ENCODE measurements at places on chromosomes 2 and 18.
A peak's percentile ranks its signal among the peaks of the same experiment; 100 is the strongest.

GRCh38 chr2:207813221-207813916 lies 43.7 kb upstream of the FZD5 start:
- no peak for DNase-seq

DNA sequence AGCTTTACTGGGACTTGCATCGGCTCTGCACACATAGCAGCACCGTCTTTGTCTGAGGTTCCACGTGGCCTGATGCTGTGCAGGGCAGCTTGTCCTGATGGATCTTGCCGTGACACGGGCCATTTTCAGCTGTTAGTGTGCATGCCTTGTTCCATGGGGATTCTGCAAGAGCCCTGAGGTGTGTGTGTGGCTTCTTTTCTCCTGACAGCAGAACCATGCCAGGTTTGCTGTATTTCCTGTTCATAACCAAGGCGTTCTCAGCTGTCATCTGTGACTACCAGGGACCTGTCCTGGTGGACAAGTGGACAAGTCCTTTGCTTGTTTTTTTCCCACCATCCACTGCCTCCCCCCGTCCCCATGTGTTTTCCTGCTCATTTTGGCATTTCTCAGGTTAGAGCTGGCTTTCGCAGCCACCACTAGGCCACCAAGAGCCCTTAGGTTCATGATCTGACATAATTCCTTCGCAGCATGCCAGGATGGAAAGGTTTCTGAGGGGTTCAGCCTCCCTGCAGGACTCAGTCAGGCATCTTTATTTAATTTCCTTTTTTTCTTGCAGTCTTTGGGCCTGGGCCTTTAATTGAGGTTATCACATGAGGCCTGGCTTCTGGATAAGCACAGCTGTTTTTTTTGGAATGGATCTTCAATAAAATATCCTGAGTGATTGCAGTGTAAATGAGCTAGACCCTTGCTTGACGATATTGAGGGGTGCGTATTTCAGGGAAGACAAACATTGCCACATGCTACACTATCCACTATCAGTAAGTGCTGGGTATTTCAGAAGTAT lies 139.4 kb downstream of the NCK2 start:
- no peak for DNase-seq

GRCh38 chr2:38572167-38572566 lies 30.6 kb downstream of the HNRNPLL start:
- peak; percentile 95 for DNase-seq

- DNase-seq, result no peak
Observed at GRCh38 chr18:35597758-35598157, 16.2 kb downstream of the GALNT1 start.

- no peak for DNase-seq
Observed at GRCh38 chr2:215831296-215831913, 181.9 kb downstream of the MREG start.

DNA sequence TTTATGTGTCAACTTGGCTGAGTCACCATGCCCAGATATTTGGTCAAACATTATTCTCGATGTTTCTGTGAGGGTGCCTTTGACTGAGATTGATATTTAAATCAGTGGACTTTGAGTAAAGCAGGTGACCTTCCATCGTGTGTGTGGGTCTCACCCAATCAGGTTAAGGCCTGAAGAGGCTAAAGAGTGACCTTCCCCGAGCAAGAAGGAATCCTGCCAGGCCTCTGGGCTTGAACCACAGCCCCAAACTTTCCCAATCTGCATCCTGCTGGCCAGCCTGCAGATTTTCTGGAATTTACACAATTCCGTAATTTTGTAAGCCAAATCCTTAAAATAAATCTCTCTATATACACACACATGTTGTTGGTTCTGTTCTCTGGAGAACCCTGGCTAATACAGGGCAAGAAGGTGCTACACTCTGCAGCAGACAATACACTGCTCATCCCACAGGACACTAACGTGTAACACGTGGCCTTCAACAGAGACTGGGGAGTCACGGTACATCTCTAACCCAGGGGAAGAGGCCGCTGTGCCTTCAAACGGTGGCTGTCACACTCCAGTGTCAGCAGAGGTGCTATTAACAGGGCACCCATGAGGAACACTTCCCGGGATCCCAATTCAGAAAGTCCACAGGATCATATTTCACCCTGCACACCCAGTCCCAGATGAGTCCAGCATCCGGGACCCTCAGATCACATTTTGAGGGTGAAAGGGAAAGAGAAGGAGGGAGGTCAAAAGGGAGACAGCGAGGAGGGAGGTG lies 113.1 kb upstream of the ID2 start:
- no peak for DNase-seq

- peak; percentile 35 for DNase-seq
Observed at GRCh38 chr2:134683561-134684112, 35.2 kb downstream of the TMEM163 start.

Measured in NB4 (cell line).